ENCODE measurements at places on chromosomes 2 and 18.

GRCh38 chr2:41595240-41595639 lies 452.6 kb upstream of the PKDCC start:
- DNase-seq = no peak

DNA sequence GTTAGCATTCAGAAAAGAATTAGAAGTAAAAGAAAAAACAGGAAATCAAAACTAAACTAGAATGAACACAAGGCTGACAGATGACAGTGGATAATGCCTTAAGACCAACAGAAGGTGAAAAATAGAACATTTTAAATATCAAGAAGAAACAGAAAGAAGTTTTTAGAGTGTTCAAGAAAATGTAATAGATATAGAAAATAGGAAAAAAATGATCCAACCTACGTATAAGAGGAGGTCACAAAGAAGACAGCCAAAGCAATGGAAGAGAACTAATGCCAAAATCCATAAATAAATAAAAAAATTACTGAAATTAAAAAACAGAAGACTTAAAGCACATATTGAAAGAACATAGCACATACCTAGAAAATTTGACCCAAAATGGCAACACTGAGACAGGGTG lies 42.5 kb upstream of the EN1 start:
- no peak for DNase-seq

- DNase-seq = no peak
These were observed 1.1 kb downstream of the DIPK1C start for GRCh38 chr18:74456017-74456348.

DNA sequence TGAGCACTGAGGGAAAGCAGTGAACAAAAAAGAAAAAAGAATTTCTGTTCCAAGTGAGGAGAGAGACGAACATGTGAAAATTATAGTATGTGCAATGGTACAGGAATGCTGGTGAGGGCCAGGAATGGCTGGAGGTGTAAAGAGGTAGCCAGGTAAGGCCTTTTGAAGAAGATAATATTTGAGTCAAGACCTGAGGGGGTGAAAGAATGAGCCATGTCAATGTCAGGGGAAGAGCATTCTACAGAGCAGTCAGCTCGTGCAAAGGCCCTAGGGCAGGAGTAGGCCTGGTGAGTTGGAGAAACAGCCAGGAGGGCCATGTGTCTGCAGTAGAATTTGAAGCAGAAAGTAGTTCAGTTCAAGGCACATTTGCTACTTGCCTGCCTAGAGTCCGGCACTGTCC lies 12.4 kb upstream of the RPL31 start:
- DNase-seq = no peak

DNA sequence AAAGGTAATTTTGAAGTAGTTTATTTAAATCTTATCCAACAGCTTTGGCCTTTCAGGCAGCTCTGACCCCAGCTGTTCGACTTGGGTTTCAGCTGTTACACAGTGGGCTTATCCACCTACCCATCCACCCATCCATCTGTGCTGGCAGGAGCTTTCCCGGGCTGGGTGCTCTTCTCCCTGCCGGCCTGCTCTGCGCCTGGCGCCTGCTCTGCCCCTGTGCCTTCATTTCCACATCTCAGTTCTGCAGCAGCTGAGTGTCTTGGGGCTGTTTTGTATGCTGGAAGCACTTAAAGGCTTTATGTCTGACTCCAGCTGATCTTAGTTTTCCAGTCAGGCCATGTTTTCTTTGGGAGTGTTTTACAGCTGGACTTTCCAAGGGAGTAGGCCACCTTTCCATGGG lies 24.2 kb downstream of the LDLRAD4 start:
- DNase-seq = no peak

DNA sequence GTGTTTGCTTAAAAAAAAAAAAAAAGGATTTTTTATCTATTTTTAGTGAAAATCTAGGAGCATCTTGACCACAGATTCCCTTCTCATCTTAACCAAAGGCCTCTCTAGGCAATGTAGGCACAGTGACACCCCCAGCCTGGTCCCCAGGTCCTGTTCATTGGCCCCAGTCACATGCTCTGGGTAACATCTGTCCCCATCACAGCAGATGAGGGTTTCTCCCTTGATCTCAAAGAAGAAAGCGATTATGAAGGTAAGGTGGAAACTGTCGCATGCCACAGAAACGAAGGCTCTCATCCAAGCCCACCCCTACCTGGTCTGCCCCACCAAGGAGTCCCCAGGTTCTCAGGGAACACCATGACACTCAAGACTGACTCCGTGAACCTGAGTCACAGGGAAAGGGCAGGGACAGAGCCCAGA lies 4.7 kb downstream of the HS6ST1 start:
- DNase-seq = peak; percentile 60

- no peak for DNase-seq
These were observed 269.8 kb upstream of the ID2 start for GRCh38 chr2:8412082-8412481.

DNA sequence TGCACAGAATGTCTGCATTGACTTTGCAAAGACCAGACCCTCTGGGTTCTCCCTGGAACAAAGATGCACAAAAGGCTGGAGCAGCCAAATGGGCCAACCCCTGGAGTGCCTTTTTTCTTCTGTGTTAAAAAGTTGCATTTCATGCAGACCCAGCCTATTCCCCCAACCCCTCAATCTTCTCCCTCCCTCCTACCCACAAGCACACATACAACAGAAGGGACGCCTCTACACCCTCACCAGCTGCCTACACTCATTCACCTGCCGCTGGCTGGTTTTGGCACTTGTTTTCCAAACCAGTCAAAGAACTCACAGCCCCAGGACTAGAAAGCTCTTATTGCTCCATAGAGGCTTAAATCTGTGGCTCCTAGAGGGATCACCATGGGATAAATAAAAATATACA lies 16.6 kb downstream of the MARCHF4 start:
- peak; percentile 60 for DNase-seq

GRCh38 chr2:16032282-16033031 lies 92.1 kb downstream of the MYCN start:
- DNase-seq = no peak

DNA sequence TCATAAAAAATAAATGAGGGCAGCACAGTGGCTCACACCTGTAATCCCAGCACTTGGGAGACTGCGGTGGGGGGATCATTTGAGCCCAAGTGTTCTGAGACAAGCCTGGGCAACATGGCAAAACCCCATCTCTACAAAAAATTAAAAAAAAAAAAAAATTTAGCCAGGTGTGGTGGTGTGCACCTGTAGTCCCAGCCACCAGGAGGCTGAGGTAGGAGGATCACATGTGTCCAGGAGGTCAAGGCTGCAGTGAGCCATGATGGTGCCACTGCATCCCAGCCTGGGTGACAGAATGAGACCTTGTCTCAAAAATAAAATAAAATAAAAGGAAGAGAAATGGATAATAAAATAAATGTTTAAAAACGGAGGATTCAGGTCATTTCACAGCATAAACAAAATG lies 113.5 kb downstream of the ATAD2B start:
- DNase-seq = no peak

GRCh38 chr2:186410802-186411201 lies 75.3 kb upstream of the ZC3H15 start:
- no peak for DNase-seq

DNA sequence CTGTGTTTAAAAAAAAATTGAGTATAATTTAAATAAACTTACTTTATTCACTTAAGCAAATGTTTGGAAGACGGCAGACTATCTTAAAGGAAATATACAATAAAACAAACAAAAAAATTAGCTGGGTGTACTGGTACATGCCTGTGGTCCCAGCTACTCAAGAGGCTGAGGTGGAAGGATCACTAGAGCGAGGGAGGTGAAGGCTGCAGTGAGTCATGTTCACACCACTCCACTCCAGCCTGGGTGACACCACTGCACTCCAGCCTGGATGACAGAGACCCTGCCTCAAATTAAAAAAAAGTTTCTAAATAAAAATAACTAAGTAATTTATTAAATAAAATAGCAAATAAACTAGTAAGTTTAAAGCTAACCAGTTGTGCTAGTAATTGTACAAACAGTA lies 7.5 kb downstream of the PUM2 start:
- DNase-seq = no peak

GRCh38 chr2:196504788-196505187 lies 134.7 kb upstream of the CCDC150 start:
- DNase-seq = no peak

- no peak for DNase-seq
These were observed 61.4 kb downstream of the WDR75 start for GRCh38 chr2:189502714-189503113.

DNA sequence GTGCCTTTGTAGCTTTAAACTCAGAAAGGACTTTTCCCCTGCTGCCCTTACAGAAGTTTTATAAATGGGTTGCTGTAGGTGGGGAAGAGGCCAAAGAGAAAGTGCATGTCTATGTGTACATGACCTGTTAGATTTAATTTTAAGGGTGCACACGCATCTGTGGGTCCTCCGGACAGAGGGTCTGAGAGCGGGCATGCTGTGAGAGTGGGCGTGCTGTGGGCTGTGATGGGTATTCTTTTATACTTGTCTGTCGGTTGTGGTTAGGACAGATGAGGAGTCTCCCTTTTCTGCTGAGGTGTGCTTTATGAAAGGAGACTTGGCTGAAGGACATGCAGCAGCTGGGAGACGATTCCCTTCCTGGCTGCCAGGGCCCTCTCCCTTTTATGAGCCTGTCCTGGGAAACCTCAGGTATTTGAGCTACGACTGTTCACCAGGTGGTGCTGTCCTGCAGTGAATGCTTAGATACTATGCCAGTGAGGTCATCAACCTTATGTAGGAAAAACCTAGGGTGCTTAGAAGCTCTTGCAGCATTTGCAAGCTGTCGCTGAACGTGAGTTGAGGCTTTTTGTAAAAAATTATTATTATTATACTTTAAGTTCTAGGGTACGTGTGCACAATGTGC lies 67.5 kb downstream of the TANC1 start:
- peak; percentile 85 for DNase-seq

GRCh38 chr2:195368249-195369217 lies 288.5 kb upstream of the SLC39A10 start:
- DNase-seq = no peak

DNA sequence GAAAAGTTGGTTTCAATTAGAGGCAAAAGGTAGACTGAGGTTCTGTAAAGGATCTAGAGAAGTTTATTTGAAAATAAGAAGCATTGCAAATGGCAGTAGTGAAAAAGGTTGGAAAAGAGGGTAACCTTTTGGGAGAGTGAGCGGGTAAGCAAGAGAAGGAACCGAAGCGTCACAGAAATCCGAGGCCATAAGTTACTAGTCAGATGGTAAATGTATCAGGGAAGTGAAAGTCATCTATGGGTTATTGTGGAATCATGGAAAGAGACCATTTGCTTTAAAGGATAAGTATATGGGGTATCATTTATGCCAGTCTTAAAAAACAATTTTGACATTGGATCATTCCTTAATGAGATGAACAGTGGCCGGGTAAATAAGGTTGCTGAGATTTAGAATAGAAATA lies 30.5 kb downstream of the EML4 start:
- no peak for DNase-seq

DNA sequence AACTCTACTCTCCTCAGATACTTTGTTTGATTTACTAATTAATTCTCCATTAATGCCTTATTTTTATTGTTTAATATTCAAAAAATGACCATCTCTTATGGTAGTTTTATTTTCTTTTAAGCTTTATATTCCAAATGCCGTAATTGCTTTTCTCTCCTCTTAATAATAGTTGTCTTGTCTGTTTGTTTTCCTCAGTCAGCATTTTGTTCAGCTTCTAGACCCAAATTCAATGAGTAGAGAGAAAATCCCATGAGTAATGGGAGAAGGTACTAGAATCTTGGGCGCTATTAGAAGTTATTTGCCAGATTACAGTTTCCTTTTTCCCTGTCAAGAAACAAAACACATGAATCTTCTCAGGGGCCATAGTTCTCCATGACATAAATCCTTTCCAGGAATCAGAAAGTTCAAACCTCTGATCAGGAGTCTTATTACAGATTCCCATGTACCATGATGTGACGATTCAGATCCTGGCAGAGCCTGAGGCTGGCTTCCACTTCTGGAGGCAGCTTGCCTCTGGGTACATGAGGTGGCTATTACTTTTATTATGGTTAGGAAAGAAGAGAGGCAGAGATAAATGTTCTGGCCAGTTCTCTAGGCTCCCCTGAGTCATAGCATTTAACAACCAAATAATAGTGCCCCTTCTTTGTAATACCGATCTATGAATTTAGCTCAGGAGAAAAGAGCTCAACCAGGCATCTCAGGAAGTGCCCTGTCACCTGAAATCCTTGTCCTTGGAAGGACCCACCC lies 485.1 kb upstream of the SETBP1 start:
- DNase-seq = no peak

GRCh38 chr2:36462311-36462935 lies 106.8 kb downstream of the CRIM1 start:
- peak; percentile 14 for DNase-seq

- peak; percentile 86 for DNase-seq
These were observed 38.0 kb downstream of the PTGR3 start for GRCh38 chr18:75170916-75171315.

DNA sequence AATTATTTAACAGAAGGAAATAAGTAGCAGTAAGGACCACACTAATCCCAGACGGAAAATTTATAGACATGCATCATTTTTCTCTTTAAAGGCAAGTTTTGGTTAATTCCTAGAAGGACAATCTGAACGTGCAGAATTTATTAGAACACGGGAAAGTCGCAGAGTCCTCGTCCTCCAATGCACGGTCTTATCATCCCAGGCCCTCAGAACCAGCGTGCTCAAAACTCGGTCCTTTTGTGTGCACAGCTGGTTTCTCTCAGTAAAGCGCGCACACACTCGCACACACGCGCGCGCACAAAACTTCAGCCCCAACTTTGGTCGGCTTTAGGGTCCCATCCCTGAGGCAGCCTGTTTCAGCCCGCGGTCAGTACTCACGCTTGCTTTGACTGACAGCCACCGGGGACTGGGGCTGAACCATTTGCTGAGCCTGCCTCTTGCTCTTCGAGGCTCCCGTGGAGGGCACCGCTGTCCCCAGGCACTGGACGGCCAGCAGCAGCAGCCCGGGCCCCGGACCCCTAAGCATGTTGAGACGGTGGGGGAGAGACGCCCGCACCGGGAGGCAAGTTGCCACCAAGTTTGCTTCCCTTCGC lies 493 bp downstream of the FN1 start:
- no peak for DNase-seq

DNA sequence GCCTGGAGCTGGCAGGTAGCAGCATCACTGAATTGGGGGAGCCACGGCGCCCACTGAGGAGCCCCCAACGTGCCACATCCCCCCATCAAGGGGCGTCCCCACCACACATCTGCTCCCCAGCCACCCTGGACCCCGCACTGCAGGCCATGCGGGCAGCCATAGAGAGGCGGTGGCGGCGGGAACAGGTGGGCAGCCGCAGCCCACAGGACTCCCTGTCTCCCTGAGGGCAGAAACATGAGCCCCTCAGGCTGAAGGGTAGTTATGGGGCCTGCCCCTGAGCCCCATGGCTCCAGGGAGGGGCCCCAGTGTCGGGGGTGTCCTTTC lies 26.6 kb downstream of the CROCC2 start:
- DNase-seq = no peak

DNA sequence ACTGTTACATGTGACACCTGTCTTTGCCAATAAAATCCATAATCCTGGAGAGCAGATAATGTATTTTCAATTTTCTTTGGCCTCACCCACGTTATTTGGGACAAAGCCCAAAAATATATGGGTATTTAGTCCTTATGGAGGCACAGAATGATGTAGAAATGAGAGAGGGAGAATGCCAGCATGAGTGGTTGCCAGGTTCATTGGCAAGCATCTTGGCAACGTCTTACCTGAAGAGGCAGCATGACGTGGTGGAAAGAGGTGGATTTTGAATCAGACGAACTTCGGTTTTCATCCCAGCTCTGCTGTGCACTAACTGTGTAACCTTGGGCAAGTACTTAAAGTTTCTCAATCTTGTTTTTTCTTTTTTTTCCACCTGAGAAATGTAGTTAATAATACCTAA lies 969.6 kb upstream of the PIK3C3 start:
- no peak for DNase-seq

- DNase-seq = no peak
These were observed 91.5 kb upstream of the SLC8A1 start for GRCh38 chr2:40543381-40543780.

GRCh38 chr18:67217551-67218166 lies 298.9 kb downstream of the DSEL start:
- DNase-seq = no peak

Measured in esophagus muscularis mucosa (tissue), 4 donors.